ENCODE measurements at places on chromosomes 6 and 20.
A peak's percentile ranks its signal among the peaks of the same experiment; 100 is the strongest.

DNA sequence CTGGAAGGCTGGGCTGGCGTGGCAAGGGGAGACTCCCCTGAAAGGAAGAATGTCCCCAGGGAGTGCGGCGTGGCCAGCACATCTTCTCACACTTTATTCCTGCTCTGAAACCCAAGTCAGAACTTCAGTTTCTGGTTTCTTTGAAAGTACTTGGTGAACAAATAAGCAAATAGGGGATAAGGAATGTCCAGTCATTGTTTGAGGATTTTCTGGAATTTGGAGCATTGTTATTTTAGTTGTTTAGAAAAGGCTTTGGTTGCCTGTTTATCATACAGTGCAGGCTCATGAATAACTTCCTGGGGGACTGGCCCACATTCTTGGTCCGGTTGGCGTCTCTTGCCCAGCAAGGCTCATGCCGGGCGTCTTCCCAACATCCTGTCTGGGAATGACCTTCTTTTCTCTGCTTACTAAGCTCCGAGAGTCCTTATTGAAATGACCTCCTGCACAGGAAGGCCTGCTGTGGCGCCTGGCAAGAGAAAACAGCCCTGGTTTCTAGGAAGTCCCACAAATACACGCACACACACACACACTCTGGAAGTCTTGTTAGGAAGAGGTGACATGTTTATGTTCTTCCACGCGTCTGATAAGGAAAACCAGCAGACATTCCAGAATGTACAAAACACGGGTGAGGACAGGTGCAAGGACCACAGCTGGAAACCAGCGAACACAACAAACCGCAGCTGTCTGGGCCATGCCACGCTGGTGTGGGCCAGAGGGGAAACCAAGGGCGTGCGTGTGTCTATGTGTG lies 71.9 kb downstream of the TMEM170B start:
- no peak for DNase-seq

GRCh38 chr6:133242637-133243585 lies 1.8 kb downstream of the EYA4 start:
- no peak for DNase-seq

GRCh38 chr6:93318121-93318520 lies 101.2 kb downstream of the EPHA7 start:
- no peak for DNase-seq

GRCh38 chr20:23063168-23063567 lies 13.7 kb upstream of the THBD start:
- DNase-seq = no peak

DNA sequence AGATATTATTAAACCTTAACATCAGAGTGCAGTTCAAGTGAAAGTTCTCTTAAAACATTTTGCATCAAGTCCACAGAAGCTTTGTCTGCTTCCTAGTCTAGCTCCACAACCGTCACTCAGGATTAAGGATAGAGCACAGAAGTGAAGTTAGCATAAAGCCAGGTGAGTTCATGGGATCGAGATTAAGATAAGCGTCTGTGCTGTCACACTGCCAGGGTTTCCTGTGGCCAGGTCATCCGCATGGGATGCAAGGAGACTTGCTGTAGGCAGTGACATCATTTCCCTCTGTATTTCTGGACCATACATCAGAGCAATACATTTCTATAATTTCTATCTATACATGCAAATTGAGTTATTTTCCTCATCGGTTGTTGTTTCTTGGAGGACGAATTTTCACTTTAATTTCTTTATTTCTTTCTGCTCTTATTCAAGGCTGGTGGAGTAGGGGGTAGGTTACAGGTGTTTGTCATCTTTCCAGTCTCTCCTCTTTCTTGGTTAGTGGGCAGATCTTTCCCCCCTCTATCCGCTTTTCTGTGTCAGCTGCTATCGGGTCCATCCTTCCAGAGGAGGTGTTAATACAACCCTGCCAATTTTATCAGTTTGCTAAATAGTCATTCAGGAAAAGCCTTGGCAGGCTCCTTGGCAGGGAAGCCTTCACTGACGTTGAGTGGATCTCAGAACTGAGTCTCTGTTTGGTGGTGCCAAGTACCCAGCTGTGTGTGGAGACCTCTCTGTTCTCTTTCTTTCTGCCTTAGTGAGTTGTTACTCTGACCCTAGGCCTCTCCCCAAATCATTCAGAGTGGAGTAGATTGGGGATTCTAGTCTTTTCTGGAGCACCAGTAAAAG lies 307.6 kb upstream of the MAP3K7 start:
- DNase-seq = no peak

DNA sequence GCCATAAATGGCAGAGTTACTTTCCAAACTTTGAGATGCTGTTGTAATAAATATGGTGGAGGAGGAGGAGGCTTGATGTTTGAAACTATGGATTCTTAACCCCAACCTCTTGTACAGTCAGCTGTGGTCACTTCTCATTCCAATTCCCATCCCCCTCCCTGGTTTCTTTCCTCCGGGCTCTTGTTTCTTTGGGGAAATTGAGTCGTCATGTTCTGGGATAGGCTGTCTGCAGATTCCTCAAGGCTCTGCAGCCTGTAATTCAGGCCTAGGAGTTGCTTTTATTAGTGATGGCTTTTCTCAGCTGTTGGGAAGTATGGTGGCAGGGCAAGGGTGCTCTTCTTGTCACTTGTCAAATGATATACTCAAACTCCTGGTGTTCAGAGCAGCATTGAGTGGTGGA lies 2.6 kb downstream of the PTK7 start:
- DNase-seq = no peak

DNA sequence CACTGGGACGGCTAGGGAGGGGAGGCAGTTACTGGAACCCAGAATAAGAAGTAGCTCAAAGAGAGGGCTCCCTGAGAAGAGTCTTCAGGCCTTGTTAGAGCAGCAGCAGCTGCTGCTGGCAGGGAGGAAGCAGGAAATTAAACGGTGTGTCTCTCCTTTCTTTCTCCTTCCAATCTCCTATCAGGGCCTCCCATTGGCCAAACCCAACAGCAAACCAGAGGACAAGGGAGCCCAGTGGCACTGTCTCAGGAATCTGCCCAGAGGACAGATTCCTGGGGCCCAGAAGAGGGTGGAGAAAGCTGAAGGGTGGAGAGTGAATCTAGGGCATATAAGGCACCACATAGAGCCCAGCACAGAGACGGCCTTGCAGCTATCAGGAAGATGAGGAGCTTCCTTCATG lies 10.2 kb downstream of the BTN3A1 start:
- no peak for DNase-seq

- DNase-seq = no peak
These were observed 199.8 kb downstream of the DHX35 start for GRCh38 chr20:39161900-39162299.

GRCh38 chr6:48369100-48369499 lies 258.1 kb upstream of the PTCHD4 start:
- no peak for DNase-seq

- peak; percentile 84 for DNase-seq
These were observed 67.2 kb upstream of the TBC1D7 start for GRCh38 chr6:13395272-13396237.

DNA sequence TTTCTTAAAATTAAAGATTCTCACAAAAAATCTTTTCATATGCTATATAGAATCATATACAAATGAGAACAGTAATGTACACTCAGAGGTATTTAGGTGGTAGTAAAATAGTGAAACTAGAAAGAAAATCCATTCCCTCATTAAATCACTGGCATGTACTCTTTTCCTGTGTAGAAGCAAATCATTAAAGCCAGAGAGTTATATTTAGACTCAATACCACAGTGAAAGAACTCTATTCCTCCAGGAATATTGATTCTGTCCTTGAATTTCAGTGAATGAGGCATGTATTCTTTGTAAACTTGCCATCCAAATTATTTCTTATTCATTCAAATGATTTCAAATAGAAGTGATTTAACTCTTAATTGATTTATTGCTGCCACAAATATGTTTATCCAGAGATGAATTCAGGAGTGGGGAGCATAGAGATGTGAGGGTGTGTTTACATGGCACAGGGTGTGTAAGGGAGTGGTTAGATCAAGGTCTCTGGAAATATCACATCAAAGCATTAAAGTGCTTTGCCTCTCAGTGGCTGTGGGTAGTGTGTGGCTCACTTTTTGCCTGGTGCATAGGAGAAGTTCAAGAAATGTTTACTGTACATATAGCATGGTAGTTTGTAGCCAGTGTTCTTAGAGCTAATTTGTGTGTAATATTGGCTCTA lies 141.2 kb downstream of the FAM83B start:
- no peak for DNase-seq

- DNase-seq = peak; percentile 89
These were observed 148.1 kb downstream of the CEBPB start for GRCh38 chr20:50338479-50339391.

GRCh38 chr20:50259705-50260478 lies 69.3 kb downstream of the CEBPB start:
- DNase-seq = peak; percentile 33

DNA sequence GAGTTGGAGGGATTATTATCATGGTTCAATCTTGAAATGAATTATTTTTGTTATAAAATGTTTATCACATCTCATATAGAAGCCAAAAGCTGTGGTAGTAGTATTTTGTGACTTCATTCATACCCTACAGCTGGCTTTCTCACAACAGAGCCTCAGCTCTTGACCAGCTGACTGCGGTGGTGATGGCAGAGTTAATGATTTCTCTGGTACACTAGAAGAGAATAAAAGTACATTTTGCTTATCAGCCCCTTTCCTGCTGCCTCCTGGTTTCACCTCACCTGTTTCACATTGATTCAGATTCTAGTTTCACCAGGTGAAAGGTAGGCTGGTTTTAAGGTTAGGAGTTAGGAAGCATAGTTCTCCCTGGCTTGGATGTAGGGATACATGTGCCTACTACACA lies 55.7 kb downstream of the AFG1L start:
- no peak for DNase-seq

GRCh38 chr6:12037798-12038197 lies 25.7 kb downstream of the HIVEP1 start:
- DNase-seq = no peak

- no peak for DNase-seq
These were observed 3.6 kb downstream of the MAP3K7 start for GRCh38 chr6:90583179-90583835.

GRCh38 chr6:28758046-28758817 lies 165.6 kb downstream of the TRIM27 start:
- DNase-seq = peak; percentile 84

GRCh38 chr6:118356054-118356453 lies 192.0 kb upstream of the PLN start:
- no peak for DNase-seq

DNA sequence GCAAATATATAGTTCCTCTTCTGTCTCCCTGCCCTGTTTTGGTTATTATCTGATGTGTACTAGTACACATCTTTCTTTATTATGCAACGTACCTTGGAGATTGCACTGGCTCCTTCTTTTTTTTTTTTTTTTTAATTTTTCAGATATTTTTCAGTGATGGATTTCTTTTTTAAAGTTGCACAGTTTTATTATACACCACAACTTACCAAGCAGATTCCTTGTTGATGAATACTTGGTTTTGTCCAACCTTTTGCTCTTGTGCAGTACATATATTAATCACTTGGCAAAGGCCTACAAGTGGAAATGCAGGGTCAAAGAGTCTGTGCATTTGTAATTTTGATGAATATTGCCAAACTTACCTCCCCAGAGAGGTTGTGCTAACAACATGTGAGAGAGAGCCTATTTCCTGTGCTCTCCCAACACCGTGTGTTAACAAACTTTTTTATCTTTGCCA lies 50.1 kb upstream of the RNF24 start:
- DNase-seq = no peak

DNA sequence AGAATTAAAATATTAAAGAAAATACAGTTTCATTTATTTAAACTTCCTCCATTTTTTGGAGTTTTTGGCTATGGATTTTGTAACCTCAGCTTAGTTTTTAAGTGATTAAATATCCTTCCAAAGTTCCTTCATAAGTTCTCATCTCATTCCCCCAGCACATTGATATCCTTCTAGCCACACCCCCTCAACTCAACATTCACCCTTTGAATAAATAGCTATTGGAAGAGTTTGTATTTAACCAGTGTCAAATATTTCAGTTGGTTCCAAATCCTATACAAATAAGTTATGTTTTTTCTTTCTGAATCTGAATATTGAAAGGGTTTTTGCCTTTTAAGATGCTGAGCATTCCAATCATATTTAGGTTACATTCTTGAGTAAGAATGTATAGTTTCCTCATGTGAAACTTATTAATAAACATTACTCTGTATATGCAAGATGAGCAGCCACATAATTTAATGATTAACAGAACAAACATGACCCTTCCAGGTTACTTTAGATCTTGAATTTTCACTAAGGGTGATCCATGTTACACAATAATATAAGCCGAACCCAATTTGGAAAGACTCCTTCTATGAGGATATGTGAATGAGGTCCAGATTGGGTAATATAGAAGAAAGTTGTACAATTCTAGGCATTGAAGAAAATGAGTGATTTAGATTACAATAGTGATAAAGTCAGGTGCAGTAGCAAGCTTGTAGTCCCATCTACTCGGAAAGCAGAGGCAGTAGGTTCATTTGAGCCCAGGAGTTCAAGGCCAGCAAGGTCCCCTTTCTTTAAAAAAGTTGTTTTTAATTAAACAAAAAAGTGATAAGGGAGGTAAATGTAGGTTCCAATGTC lies 13.6 kb downstream of the GLYATL3 start:
- no peak for DNase-seq

DNA sequence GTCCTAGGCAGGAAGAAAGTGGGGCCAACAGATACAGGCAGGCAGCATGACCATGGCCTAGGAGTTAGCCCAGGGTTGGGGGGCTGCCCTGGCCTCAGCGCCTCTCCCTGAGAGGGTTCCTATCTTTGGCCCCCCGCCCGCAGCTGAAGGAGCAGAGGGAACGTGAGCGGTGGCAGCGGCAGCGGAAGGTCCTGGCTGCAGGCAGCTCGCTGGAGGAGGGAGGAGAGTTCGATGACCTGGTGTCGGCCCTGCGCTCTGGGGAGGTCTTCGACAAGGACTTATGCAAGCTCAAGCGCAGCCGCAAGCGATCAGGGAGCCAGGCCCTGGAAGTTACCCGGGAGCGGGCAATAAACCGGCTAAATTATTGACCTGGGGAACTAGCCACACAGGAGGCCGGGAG lies 32.6 kb downstream of the MOCS1 start:
- no peak for DNase-seq

GRCh38 chr6:33297406-33297955 lies 1.3 kb downstream of the RGL2 start:
- DNase-seq = peak; percentile 41

DNA sequence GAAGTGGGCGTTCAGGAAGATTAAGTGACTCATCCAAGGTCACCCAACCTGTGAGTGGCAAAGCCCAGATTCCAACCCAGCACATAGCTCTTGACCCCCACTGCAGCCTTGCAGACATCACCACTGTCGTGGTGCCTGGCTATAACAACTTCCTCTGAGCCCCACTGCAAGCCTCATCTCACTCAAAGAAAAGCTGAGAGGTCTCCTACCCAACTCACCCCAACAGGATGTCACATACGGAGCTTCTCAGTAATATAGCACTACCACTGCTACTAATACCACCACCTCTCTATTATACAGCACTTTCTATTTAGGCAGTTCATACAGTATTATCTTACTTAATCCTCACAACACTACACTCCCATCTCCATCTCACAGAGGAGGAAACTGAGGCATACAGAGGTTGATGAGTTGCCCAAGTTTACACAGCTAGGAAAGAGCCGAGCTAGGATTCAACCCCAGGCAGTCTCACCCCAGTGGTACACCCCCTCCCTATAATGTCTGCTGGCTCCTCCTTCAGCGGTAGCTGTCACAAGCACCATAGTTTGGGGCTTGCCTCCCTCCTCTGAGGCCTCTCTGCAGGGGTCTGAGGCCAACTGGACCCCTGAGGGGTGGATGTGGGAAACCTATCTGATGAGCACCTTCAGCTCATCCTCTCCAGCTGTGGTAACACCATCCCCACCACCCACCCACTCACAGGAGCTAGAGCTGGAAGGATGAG lies 19.5 kb downstream of the TFEB start:
- no peak for DNase-seq

- no peak for DNase-seq
These were observed 182.8 kb downstream of the PTPRK start for GRCh38 chr6:128337619-128338018.

- no peak for DNase-seq
These were observed 18.8 kb downstream of the EFHC1 start for GRCh38 chr6:52438926-52439325.

Data from RPMI8226 (cell line).